ENCODE measurements at places on chromosomes 5 and 9.

- DNase-seq: no peak
Observed at GRCh38 chr9:133684121-133684935, 48.2 kb downstream of the DBH start.

GRCh38 chr9:35611230-35611797, 6.3 kb downstream of the TESK1 start:
- peak; percentile 72 for DNase-seq

- DNase-seq: no peak
Observed at GRCh38 chr5:160175438-160176218, 53.7 kb upstream of the FABP6 start.

DNA sequence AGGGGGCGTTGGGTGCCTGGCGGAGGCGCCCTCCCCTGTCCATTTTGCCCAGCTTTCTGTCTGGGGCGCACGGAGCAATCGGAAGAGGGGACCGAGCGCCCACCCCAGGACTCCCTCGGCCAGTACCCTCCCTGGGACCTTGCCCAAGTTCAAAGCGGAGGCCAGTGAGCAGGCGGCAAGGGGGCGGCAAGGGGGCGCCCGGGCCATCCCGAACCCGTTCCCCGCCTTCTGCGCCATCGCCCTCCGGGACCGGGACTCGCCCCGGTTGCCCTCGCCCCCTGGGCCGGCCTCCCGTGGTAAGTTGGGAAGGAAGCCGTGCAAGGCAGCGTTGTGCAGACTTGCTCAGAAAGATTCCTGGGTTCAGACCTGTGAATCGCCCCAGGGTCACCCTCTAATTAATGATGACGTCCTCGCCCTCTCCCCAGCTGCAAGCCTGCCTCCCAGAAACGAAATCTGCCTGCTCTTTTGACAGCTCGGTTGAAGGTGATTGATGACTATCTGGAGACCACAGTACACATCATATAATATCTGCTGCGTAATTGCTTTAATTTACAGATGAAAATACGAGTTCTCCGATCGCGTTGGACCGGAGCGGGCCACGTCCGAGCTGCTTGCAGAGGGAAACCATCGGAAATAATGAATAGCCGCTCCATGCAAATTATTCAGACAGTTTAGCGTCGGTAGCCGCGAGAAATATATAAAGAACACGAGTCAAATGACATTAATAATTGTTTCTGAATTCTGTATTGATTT, 1.4 kb upstream of the IRX4 start:
- no peak for DNase-seq

- DNase-seq: no peak
Observed at GRCh38 chr9:109381011-109381729, 60.3 kb upstream of the EPB41L4B start.

GRCh38 chr5:14872070-14872989, 752 bp upstream of the ANKH start:
- peak; percentile 82 for DNase-seq

- no peak for DNase-seq
Observed at GRCh38 chr9:88075966-88076285, 62.3 kb downstream of the SPATA31C2 start.

- DNase-seq: no peak
Observed at GRCh38 chr5:174078416-174078815, 32.9 kb downstream of the NSG2 start.

DNA sequence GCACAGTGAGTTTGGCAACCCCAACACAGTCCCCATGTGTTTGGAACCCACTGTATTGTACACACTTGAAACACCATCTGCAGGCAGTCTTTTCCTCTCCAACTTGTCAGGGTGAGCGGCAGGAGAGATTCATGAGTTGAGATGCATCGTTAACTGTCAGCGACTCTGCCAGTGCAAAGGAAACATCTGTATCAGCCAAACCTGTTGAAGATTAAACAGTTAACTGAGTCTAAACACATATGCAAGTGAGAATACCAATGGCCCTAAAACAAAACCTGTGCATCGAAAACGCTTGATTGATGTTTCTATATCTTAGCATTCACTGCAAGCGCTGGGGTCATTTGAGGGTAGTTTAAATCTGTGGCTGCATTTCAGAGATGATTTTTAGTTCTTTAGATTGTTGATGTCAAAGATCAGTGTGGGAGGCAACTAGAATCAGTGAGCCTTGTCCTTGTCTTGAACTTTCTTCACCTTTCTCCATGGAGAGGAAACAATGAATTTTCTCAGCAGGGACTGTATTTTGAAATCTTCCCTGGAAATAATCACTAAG, 41.3 kb upstream of the PAM start:
- no peak for DNase-seq

GRCh38 chr9:126379661-126380360, 53.2 kb downstream of the MVB12B start:
- DNase-seq: no peak

DNA sequence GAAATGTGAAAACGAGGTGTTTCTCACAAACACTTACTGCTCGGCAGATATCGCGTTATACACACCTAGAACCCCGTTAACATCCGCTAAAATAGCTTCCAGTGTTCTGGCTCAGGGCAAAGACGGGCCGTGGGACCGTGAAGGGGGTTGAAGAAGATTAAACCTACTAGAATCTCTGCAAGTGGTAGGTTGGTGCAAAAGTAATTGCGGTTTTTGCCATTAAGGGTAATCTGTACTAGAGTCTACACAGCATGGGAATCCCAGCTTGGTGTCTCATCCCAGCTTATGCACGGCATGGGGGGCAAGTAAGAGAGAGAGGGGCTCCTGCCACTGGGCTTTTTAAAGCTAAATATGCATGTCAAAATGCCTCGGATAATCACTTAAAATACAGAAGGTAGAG, 43.9 kb downstream of the HRH2 start:
- DNase-seq: no peak

- no peak for DNase-seq
Observed at GRCh38 chr5:178469011-178469974, 120.9 kb downstream of the COL23A1 start.

- no peak for DNase-seq
Observed at GRCh38 chr5:154077696-154078095, 38.9 kb downstream of the MFAP3 start.

- DNase-seq: no peak
Observed at GRCh38 chr5:96909003-96909402, 26.9 kb upstream of the LNPEP start.

DNA sequence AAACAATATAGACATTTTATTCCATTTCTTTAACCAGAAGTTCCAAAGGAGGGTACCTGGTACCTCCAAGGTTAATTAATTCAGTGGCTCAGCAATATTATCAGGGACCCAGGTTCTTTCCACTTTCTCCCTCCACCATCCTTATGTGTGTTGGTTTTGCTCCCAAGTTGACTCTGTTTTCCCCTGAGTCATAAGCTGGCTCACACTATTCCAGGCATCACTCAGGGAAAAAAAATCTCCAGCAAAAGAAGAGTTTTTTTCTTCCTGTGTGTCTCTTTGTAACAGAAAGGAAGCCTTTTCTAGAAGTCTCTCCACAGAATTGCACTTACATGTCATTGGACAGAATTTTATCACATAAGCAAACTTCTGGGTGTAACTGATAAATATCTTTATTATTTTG, 31.2 kb upstream of the GALNT10 start:
- no peak for DNase-seq

- DNase-seq: no peak
Observed at GRCh38 chr5:165321912-165322311, 1816.5 kb downstream of the MAT2B start.

DNA sequence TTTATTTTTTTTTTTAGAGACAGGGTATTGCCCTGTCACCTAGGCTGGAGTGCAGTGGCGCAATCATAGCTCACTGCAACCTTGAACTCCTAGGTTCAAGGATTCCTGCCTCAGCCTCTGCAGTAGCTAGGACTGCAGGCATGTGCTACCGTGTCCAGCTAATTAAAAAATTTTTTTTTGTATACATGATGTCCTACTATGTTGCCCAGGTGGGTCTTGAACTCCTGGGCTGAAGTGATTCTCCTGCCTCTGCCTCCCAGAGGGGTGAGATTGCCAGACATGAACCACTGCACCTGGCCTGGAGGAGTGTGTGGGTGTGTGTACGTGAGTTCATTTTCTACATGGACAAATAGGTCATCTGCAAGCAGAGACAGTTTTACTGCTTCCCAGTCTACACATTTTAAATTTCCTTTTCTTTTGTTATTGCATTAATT, 33.8 kb downstream of the JMY start:
- DNase-seq: peak; percentile 14

- no peak for DNase-seq
Observed at GRCh38 chr5:82734347-82734746, 342.8 kb downstream of the TMEM167A start.

DNA sequence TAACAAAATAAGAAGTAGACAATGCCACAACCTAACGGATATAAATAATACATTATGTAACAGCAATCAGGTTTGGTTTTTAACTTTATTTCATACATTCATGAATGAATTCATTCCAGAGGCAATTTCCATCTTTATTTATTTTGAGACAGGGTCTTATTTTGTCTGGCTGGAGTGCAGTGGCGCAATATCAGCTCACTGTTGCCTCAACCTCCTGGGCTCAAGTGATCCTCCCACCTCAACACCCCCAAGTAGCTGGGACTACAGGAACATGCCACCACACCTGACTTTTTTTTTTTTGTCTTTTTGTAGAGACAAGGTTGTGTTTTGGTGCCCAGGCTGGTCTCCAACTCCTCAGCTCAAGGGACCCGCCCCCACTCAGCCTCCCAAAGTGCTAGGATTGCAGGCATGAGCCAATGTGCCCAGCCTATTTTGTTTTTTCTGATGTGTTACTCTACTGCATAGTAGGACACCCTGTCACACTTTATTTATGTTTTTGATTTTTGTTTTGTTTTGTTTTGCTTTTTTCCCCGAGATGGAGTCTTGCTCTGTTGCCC, 26.3 kb upstream of the C5orf24 start:
- no peak for DNase-seq

- DNase-seq: no peak
Observed at GRCh38 chr9:89535461-89535860, 37.5 kb upstream of the SEMA4D start.

DNA sequence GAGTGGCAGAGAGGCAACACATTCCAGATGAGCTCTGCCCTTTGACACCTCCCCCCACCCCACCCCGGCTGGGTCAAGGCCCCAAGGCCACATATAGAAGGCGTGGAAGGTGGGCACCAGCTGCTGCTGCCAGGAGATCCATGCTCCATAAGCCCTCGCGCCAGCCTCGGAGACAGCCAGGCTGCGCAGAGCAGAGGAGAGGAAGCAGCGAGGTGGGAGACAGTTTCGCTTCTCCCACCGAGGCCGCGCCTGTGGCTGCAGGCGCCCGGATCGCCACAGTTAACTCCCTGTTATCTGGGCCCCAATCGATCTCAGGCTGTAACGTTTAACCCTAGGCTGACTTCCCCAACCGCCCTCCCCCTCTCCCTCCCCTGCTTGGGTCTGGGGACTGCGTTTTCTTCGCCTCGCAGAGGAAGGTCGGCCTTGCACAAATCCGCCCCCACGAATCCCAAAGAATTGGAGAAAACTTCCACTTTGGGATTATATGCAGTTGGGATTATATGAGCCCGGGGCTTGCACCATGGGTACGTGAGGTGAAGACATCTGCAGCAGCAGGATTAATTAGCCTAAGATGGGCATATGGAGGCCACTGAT, 1.1 kb upstream of the CXXC5 start:
- DNase-seq: no peak

- DNase-seq: no peak
Observed at GRCh38 chr9:21558615-21559401, 76.7 kb upstream of the IFNE start.

DNA sequence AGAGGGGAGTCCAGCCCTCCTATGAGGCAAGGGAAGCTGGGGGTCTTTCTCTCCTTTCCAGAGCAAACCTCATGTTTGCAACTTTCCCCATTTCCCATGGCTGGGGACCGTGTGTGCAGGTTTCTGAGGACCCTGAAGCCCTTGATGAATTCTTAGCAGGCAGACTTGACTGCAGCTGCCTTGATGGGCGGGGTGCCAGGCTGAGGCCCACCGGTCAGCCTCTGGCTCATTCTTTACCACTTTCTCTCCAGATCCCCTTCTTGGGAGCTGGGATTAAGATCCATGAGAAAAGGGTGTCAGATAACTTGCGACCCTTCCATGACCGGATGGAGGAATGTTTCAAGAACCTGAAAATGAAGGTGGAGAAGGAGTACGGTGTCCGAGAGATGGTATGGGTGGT, 30.0 kb upstream of the FOXI1 start:
- no peak for DNase-seq

GRCh38 chr5:110304176-110304575, 422.3 kb downstream of the TMEM232 start:
- no peak for DNase-seq

- DNase-seq: no peak
Observed at GRCh38 chr5:173554038-173554955, 62.2 kb downstream of the BOD1 start.

- no peak for DNase-seq
Observed at GRCh38 chr9:98755006-98755618, 41.2 kb downstream of the ANKS6 start.

DNA sequence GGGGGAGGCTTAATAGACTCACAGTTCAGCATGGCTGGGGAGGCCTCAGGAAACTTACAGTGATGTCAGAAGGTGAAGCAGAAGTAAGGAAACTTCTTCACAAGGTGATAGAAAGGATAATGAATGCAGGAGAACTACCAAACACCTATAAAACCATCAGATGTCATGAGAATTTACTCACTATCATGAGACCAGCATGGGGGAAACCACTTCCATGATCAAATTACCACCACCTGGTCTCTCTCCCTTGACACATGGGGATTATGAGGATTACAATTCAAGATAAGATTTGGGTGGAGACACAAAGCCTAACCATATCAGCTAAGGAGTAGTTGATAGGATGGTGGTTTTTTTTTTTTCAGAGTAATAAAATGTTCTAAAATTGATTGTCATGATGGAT, 201.8 kb downstream of the CDH12 start:
- no peak for DNase-seq

GRCh38 chr9:124507880-124508423, 753 bp upstream of the NR5A1 start:
- DNase-seq: no peak

GRCh38 chr5:158486566-158486965, 613.1 kb downstream of the EBF1 start:
- no peak for DNase-seq

- no peak for DNase-seq
Observed at GRCh38 chr9:84761137-84761808, 91.7 kb downstream of the NTRK2 start.

DNA sequence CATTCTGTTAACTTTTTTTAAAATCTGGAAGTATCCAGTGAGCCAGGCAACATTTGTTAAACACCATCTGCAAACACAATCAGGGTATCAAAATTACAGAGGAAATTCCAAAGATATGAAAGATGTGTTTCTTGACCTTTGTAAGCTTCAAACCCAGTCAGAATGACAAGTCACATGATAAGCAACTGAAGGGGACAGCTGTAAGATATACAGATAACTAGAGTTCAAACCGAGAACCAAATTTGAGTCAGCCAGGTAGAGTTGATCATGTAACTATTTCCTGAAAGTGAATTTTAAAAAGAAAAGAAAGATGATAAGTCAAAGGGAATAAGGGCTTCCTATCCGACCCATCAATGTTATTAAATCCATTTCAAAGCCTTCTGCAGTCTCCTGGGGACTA, 196.2 kb downstream of the DEPDC1B start:
- DNase-seq: no peak
